ENCODE measurements at places on chromosomes 12 and 14.
A peak's percentile ranks its signal among the peaks of the same experiment; 100 is the strongest.

GRCh38 chr12:74579981-74580380 is 42.3 kb downstream of the ATXN7L3B start:
- DNase-seq, result no peak

DNA sequence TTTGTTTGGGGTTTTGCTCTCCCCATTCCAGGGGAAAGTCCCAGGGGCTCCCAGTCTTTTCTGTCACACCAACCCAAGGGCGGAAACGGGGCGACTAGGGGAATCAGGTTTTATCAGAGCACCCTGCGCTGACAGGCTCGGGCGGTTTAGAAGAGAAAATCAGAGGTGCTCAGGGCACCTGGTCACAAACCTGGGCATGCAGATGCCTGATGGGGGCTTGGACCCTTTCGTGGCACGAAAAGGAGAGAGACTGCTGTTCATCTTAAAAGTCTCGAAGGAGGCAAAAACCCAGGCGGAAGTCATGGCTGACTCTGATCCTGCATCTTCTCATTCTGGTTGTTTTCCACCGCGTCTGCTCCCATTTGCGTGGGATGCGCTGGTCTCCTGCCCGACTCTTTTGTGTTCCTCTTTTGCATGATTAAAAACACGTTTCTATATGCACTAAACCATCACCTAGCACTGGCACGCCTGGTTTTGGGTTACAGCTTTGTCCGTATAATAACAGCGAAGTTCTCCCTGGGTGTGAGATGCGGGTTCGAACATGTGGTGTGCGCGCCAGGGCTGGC is 13.2 kb downstream of the OTX2 start:
- DNase-seq, result no peak

DNA sequence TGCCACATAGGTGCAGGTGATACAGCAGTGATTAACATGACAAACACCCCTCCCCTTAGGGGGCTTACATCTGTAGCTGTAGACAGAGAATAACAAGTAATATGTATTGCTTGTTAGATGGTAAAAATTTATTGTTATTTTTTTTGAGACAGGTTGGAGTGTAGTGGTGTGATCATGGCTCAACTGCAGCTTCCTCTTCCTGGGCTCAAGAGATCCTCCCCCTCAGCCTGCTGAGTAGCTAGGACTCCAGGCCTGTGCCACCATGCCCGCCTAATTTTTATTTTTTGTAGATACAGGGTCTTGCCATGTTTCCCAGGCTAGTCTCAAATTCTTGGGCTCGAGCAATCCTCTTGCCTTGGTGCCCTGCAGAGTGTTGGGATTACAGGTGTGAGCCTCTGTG is 19.8 kb downstream of the DIP2B start:
- DNase-seq, result no peak

DNA sequence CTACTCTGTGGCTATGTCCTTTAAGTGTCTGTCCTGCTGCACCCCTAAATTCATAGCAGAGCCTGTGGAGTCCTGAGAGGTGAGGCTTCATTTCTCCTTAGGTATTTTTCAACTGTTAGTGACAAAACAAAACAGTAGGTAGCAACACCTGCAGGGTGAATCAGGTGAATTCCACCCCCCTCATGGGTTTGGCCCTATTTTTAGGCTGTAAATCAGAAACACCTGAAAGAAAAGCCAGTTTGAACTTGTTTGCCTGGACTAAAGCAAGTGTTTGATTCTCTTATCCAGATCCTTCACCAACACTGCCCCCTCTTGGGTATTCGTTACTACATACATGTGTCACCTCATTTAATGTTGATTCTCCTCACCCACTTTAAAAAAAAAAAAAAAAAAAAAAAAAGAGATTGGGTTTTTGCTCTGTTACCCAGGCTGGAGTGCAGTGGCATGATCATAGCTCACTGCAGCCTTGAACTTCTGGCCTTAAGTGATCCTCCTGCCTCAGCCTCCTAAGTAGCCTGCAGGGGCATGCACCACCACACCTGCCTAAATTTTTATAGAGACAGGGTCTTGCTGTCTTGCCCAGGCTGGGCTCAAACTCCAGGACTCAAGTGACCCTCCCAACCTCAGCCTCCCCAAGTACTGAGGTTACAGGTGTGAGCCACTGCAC is 10.3 kb downstream of the TBPL2 start:
- peak; percentile 49 for DNase-seq

DNA sequence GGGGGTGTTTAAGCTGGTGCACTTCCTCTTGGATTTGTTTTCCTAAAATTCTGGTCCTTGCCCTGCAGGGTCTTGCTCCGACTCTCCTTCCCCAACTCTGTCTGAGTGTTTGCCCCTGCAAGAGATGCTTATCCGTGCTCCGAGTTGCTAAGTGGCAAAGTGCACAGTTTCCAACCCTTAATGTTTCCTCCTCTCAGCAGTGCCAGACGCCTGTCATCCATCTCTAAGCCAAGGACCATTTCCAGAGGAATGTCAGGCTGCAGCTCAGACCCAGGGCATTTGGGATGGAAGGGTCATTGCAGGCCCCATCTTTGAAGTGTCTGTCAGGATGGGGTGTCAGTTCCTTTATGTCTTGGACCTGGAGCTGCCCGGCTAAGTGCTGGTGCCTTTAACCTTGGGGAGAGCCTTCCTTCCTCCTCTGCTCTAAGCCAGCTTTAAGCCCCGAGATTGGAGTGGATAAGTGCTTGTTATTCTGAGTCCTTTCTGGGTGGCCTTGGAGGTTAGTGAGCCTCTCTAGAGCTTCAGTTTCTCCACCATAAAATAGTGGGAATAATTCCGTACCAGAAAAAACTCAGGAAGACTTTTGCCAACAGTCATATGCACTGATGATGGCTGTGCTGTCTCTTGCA is 15.0 kb downstream of the WNT5B start:
- DNase-seq, result no peak

GRCh38 chr14:76867516-76868453 is 41.6 kb downstream of the LRRC74A start:
- DNase-seq, result no peak

DNA sequence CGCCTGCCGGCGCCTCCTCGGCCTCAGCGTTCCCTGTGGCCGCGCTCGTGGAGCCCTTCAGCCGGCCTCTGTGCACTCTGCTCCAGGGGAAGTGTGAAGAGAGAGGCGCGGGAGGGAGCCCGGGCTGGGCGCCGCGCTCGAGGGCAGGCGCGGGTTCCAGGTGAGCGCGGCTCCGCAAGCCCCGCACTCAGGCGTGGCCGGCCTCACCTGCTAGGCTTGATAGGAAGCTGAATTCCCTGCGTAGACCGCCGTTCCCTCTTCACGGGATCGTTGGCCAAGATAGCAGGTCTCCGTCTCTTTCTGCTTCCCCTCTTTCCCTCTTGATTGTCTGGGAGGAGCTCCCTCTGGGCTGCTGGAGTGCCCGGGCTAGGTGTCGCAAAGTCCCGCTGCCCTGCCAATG is 89.7 kb downstream of the ASCL4 start:
- DNase-seq, result no peak

GRCh38 chr12:124627956-124628355 is 60.5 kb upstream of the NCOR2 start:
- no peak for DNase-seq

GRCh38 chr12:68294251-68294650 is 37.9 kb downstream of the MDM1 start:
- no peak for DNase-seq

- no peak for DNase-seq
These were observed 1.9 kb downstream of the TMEM263 start for GRCh38 chr12:106957583-106957982.

DNA sequence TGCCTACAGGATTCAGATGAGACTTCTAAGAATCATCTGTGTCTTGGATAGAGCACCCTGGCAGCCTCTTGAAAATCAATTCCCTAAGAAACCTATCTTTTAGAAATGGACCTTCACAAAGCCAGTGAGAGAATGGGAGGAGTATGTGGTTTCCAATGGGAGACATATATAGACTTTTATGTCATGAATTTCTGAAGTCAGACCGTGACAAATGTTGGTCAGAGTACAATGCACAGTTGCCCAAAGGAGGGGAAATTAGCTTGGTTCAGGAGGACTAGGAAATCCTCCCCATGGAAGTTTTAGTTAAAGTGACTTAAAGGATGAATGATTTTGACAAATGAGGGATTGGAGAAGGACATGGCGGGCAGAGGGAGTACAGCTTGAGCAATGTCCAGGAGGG is 194.4 kb downstream of the DAD1 start:
- DNase-seq, result no peak

DNA sequence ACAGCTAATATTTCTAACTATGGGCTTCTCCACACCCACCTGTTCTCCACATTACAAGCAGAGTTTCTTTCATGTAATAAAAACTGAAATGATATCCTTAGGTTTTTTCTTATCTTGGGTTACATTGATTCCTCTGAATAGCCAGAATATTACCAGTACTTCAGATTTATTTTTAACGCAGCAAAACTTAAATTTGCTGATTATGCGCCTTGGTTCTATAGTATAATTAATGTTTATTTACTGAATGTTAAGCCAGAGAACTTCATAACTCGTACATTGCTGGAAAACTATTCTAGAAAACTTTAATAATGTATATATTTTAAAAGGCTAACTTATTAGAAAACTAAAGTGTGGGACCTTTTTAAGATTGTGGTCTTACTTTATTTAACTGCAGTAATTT is 577.2 kb downstream of the PRKD1 start:
- no peak for DNase-seq

- DNase-seq, result peak; percentile 6
These were observed 362.6 kb downstream of the BCL11B start for GRCh38 chr14:98909251-98909944.

DNA sequence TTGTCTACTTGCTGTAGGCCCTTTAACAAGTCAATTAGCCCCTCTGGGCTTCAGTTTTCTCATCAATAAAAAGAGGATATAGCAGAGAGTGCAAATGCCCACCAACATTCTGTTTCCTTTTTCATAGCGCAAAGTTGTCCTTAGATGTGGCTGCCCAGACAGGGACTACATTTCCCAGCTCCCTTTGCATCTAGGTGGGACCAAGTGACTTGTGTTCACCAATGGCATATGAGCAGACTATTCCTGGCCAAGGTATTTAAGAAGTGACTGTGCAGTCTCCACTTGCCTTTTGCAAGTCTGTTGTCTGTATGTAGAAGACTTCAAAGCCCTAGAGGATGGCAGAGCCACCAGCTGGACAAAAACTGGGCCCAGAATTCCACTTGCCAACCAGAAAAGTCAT is 59.7 kb downstream of the DAO start:
- DNase-seq, result no peak

GRCh38 chr12:125533434-125534029 is 468.3 kb downstream of the AACS start:
- DNase-seq, result no peak

GRCh38 chr12:127416796-127417195 is 850.2 kb upstream of the TMEM132C start:
- DNase-seq, result no peak

GRCh38 chr14:93824518-93825234 is 36.4 kb upstream of the PRIMA1 start:
- DNase-seq, result no peak

DNA sequence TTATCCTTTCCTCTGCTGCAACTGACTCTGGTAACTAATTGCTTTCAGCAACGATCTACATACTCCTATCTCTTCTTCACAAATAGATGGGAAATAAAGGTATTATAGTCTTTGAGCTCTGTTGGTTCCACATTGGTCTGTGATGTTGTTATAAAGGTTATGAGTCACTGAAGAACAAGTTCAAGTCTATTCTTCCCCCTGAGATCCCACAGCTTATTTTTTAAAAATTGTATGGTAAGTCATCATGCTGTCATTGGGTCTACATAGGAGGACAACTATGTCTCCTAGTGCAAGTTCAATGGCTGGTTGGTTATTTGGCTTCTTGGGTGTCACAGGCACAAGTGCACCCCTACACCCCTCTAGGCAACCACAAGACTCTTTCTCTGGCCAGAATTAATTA is 49.6 kb upstream of the PTCSC3 start:
- DNase-seq, result no peak

- no peak for DNase-seq
These were observed 186.4 kb upstream of the E2F7 start for GRCh38 chr12:77251799-77252198.

DNA sequence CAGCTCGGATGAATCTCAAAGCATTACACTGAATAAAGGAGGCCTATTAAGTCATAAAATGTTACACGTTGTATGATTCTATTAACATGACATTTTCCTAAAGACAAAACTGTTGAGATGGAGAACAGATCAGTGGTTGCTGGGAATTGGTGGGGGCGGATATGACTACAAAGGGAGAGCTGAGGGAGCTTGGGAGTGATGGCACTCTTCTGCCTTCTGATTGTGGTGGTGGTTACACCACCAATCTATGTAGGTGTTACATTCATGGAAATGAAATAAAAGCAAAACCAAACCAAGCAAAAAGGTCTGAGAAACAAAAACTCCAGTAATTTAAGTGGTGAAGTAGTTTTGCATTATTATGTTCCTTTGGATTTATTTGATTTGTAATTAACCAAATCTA is 16.4 kb upstream of the EVL start:
- DNase-seq, result no peak

DNA sequence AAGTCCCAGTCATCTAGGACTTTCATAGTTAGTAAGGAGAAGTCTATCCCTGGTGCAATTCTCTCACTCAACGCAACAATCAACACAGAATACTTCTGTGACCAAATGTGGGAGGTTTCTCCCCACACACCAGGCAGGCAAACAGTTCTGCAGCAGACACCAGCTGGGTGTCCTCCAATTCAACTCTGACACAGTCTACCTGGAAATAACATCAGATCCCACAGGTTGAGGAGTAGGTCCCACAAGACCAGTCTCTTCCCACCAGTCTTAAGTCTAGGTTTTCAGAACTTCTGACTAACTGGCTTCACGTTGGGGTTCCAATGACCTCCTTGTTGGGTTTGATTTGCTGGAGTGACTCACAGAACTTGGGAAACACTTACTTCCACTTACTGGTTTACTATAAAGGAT is 14.8 kb downstream of the ACOT6 start:
- DNase-seq, result no peak

GRCh38 chr12:80849337-80849736 is 88.4 kb downstream of the LIN7A start:
- DNase-seq, result no peak

GRCh38 chr14:56195223-56195622 is 77.0 kb downstream of the PELI2 start:
- no peak for DNase-seq

GRCh38 chr14:86299994-86300393 is 770.0 kb downstream of the FLRT2 start:
- no peak for DNase-seq

- no peak for DNase-seq
These were observed 45.5 kb downstream of the ZFP36L1 start for GRCh38 chr14:68747393-68747792.
